ENCODE measurements at places on chromosomes 11 and 22. TPM values are rescaled to one million over a fixed set of nuclear protein-coding genes. Genes with fewer than 3 reads are reported as not detected.

DNA sequence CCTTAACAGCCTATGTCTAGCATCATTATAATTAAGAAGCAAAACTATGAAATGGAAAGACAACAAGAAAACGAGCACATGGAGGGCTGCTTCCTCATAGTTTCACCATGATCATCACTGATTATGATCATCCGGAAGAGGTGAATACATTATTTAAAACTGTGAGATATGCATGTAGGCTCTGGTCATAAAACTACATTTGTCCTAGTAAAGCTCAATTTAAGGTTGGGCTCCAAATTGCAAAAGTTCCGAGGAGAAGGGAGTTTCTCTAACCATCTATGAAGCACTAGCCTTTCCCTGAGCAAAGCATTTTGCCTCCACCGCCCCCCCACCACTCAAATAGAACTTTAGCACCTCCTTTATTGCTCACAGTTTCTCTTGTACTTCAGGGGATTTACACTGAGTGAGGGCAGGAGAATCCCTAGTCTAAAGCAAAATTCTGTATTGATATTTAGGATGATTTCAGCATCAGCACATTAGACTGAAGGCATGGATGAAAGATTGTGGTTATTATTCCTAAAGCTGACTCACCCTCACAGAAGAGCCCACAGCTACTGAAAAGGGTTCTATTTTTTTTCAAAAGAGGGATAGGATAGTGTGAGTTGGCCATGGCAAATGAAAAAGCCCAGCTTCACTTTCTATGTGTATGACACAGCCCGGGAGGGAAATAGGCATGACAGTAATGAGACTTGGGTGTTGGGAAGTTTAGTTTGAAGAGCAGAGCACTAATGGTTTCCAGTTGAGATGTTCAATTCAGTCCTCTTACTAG lies 203.4 kb downstream of the CADM1 start:
- no peak for DNase-seq

PKDREJ gene
- 0.13 TPM for total RNA-seq

- DNase-seq, result no peak
Observed at GRCh38 chr11:119461229-119461963, 38.4 kb upstream of the THY1 start.

DNA sequence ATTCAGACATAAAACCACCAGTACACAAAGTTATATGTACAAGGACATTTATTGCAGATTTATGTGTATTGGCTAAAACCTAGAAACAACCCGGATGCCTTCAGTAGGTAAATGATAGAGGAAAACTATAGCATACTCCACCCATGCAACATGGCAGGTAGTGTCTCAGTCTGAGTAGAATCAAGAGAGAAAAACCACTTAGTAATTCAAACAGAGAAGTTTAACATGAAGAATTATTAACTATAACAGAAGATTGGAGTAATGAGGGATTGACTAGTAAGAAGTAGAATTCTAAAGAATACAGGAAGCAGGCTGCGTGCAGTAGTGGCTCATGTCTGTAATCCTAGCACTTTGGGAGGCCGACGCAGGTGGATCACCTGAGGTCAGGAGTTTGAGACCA lies 16.2 kb upstream of the SPTY2D1 start:
- no peak for DNase-seq

GRCh38 chr22:37499789-37500540 lies 13.8 kb upstream of the MFNG start:
- DNase-seq, result no peak

- DNase-seq, result no peak
Observed at GRCh38 chr11:85855341-85855656, at the start of gene CCDC83. CCDC83 (plus strand) TSS chr11:85855383; CDS start chr11:85865124, 9,741 bp downstream.

DNA sequence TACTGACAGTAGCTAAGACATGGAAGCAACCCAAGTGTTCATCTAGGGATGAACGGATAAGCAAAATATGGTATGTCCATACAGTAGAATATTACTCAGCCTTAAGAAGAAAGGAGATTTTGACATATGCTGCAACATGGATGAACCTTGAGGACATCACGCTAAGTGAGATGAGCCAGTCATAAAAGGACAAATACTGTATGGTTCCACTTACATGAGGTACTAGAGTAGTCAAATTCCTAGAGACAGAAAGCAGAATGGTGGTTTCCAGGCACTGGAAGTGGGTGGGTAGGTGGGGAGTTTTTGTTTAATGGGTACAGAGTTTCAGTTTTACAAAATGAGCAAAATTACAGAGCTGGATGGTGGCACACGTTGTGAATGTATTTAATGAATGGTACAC lies 18.1 kb downstream of the CHST1 start:
- no peak for DNase-seq

- no peak for DNase-seq
Observed at GRCh38 chr22:22154040-22154439, 90.5 kb upstream of the VPREB1 start.

- DNase-seq, result no peak
Observed at GRCh38 chr11:10526974-10527918, 13.7 kb downstream of the RNF141 start.

- DNase-seq, result no peak
Observed at GRCh38 chr11:11082646-11083045, 224.8 kb upstream of the ZBED5 start.

CSF2RB gene
- total RNA-seq, result 8.6 TPM

DNA sequence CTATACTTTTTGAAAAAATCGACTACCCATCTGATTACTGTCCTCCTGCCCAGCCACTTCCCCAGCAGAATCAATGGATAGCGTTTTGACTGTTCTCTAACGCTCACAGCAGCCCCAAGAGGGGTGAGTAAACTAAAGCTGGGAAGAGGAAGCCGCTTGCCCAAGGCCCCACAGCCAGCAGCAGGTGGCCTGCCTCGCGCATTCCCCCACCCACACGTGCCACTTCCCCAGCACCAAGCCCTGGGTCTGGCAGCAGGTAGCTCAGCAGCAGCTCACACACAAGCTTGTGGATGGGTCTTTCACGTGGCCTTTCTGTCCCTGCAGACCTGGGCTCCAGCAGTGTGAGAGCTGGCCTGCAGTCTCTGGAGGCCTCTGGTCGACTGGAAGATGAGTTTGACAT lies 34.3 kb downstream of the TOM1 start:
- no peak for DNase-seq

MUC15 gene
- 9.5 TPM for total RNA-seq

DNA sequence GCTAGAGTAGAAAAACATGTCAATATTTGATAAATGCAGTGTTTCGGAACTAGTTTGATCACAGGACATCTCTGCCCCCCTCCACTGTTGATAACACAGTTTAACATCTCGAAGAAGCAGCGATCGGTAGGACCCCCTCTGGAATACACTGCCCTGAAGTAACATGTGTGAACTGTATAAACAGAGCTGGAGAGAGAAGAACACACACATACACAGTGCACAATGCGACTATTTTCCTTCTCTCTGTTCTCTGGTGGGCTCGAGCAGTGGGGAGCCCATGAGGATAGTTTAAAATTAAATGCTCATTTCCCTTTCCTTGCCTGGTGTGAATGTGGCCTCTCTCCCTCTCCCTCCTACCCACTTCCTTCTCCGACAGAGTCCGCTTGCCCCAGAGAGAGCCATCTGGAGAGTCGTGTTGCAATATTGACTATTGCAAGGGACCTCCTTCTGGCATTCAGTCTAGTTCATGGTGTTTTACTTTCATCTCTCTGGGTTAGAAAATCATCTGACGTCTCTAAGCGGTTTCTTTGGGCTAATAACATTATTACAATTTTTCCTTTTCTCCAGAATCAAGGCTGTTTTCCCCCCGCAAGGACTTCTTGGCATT lies 51.6 kb upstream of the BARX2 start:
- peak; percentile 67 for DNase-seq
